ENCODE measurements at places on chromosomes 6 and 20. TPM values are rescaled to one million over a fixed set of nuclear protein-coding genes. Genes with fewer than 3 reads are reported as not detected.

- H3K36me3 ChIP-seq, result no peaks in the 10 kb centered on the region
- no peak for DNase-seq
- peak overlapping the region; percentile 54 for H3K27ac ChIP-seq
- H3K4me3 ChIP-seq, result no peak overlapping the region
Measured at GRCh38 chr6:13724182-13724581, 12.5 kb upstream of the RANBP9 start.

- no peak overlapping the region for H3K27ac ChIP-seq
- no peak for DNase-seq
- no peaks in the 10 kb centered on the region for H3K4me1 ChIP-seq
- H3K27me3 ChIP-seq, result no peaks in the 10 kb centered on the region
Measured at GRCh38 chr6:48826901-48827701, 636.0 kb downstream of the MMUT start.

RIPOR3 gene
- 0.98 TPM for polyA plus RNA-seq

C20orf204 gene
- polyA plus RNA-seq, result not detected

THEMIS gene
- polyA plus RNA-seq, result 212 TPM
